ENCODE measurements at places on chromosomes 6 and 20.
A peak's percentile ranks its signal among the peaks of the same experiment; 100 is the strongest.

- DNase-seq, result no peak
Observed at GRCh38 chr6:114276783-114277182, 66.0 kb downstream of the HS3ST5 start.

DNA sequence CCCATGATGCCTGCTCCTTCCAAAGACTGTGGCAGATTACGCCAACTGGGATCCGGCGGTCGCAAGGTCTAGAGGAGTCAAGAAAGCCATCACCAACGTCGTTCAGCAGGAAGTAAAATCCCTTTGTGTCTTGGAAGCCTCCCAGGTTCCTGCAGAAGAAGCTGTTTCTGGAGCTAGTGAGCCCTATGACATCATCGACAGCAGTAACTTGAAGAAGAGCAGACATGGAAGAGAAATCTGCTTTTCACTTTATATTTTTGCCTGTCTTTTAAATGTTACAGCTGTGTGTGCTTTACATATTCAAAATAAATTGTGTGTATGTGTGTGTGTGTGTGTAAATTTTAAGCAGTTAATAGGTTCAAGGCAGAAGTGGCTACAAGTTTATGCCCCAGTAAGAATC is 7.4 kb upstream of the OR2H2 start:
- no peak for DNase-seq

DNA sequence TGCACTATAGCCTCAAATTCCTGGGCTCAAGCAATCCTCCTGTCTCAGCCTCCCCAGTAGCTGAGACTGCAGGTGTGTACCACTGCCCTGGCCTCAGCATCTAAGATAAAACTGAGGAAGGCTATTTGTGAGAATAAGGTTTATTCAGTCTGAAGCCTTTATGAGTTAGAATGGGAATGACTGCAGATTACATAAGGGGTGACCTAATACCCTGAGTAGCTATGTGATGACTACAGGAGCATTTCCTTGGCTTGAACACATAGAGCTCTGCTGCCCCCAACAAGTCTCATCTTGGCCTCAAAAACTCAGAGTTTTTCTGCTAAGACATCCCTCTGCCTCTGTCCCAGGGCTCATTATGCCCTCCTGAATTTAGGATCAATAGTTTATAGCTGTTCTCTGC is 7.6 kb downstream of the GSS start:
- peak; percentile 34 for DNase-seq

DNA sequence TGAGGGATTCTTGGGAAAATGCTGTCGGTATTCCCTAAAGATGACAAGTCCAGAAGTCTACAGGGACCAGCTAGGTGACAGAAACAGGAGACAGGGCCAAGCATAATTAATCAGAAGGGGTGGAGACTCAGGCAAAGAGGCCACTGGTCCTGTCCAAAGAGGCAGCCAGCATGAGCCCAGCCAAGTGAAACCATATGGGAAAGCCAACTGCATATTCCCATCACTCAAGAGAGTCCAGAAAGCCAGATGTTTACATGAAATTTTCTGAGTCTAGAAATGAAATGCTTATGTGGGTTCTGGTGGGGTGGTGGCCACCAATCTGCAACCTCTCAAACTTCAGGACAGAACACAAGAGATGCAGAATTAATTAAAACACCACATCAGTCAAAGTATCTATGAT is 74.3 kb downstream of the ANKRD60 start:
- DNase-seq, result no peak

GRCh38 chr6:54801669-54802068 is 44.9 kb upstream of the FAM83B start:
- DNase-seq, result peak; percentile 28

DNA sequence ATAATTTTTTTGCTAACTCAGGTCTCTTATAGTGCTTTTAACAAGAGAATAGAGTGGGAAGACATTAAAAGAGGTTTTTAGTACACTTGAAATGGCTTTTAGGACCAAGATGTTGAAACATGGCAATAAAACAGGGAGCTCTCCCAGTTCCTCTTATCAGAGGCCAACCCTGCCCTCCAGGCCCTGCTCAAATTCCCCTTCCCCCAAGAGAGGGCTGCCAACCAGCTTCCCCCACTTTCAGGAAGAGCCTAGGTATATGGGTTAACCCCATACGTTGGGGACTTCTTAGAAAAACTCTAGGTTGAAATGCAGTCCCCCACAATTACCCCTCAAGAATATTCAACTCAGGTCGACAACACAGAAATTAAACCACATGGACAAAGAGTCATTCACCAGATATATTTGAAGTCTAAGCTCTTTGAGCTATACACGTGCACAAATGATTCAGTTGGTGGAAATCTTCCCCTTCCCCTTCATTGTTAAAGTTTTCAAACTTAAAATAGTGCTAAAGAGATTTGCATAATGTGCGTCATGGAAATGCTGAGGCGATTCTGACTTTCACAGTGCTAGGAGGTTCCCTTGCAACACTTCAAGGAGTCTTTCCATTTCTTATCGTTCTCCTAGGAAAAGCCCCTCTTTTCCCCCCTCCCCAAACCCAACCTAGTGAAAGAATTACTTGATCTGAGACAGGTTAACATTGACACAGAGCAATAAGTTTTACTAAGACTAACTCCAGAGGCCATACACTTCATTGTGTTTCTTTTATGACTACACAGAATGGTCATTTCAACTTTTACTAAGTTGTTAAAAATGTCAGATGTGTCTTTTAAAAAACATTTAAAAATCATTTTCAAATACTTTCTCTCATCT is 49.8 kb upstream of the ENPP5 start:
- DNase-seq, result no peak

DNA sequence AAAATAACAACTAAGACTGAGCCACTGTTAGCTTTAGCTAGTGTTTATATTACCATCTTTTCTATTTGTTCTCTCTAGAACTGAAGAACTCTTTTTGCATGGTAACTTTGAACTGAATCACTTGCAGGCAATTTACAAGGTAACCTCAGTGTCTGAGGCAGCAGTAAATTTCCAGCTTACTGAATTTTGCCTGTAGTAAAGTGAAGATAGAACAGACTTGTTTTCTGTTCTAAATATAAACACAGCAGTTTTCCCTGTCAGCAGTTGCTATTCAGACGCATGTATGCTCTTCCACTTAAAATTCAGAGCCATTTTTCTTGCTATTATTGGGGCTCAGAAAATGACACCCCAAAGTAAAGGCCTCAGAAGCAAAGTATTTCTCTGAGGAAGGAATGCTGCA is 974.0 kb upstream of the GJE1 start:
- no peak for DNase-seq

- no peak for DNase-seq
Observed at GRCh38 chr6:33407132-33407718, 3.6 kb upstream of the PHF1 start.

- DNase-seq, result no peak
Observed at GRCh38 chr6:129790785-129791184, 70.3 kb downstream of the TMEM244 start.

DNA sequence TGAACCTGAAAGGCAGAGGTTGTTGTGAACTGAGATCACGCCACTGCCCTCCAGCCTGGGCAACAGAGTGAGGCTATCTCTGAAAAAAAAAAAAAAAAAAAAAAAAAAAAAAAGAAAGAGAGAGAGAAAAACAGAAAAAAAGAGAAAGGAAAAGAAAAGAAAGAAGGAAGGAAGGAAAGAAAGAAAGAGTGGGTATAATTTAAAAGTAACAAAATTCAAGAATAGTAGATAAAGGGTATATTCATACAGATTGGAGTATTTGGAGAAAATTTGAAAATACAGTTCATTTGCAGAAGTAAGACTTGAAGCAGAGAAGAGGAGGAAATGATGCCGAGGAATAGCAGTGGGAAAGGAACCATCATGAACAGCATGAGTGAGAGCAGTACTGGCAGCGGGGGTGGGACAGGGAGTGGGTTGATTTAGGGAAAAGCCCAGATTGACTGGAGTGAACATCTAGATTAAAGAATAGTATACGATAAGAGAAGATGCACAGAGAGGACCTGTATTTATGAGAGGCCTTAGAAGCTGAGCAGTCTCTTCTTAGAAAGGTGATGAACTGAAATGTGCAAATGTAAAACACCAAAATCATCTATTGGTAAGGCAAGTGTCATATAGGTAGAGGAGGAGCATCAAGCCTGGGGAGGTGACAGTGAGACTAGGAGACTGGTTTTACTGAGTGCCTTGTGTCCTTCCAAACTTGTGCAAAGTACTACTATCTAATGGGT is 17.8 kb upstream of the HLA-DRB1 start:
- DNase-seq, result no peak

- DNase-seq, result peak; percentile 56
Observed at GRCh38 chr6:18122128-18123093, at the start of gene NHLRC1. NHLRC1 (minus strand) TSS chr6:18122677; CDS start chr6:18122606, 71 bp downstream.

GRCh38 chr20:11159728-11160127 is 485.9 kb upstream of the JAG1 start:
- DNase-seq, result no peak

DNA sequence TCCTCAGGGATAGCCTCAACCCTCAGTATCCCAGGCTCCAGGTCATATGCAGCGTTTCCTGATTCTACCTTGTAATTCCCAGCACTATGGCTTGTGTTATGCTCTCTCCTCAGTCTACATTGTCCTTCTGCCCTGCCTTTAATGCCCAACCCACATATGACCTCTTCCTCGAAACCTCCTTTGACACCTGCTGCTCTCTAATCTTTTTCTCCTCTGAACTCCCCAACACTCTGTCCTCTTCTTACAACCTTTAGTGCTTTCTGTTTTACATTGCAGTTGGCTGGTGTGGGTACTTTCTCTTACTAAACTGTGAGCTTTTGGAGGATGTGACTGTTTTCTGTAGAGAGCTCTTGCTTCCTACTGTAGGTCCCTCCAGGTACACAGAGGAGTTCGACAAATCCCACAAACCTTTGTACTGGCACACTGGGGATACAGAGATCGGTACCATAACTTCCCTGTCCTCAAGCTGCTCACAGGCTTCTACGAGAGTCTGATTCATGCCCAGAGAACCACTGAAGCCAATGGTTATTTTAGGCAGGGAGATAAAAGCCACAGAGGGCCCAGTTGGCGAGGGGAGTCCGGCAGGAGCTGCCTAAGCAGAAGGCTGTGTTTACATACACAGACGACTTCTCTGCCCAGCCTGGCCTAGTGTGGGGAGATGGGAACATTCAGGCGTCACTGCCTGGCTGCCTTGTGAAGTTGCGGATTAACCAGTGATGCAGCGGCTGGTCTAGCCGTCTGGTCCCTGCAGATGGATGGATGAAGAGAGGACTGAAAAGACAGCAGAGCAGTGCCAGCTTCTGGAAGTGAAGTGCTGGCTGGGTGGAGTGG is 8.4 kb upstream of the EPB41L1 start:
- no peak for DNase-seq

Measured in amniotic stem cell (primary cell).